ENCODE measurements at places on chromosomes 11 and 22.

DNA sequence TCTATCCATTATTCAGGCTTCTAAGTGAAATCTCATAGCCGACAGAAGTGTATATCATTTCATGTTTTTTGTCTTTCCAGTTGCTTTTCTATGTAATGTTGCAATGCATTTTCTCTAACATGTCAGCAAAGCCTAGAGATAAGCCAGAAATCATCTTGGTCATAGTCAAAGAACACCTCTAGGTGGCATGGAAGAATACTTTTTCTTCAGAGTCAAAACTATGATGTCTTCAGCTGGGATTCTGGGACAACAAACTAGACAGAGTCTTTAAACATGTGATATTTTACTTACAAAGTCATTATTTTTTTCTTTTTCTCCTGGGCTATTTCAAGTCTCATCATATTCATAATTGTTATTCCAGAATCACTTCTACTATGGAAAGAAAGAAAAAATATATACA lies 4.4 kb downstream of the GAS2 start:
- peak; percentile 41 for DNase-seq

GRCh38 chr11:100550912-100551632 lies 136.0 kb upstream of the ARHGAP42 start:
- DNase-seq = no peak

GRCh38 chr11:65505466-65506289 lies 6.8 kb downstream of the MALAT1 start:
- DNase-seq = peak; percentile 52

- no peak for DNase-seq
Observed at GRCh38 chr11:115247361-115247760, 256.9 kb downstream of the CADM1 start.

DNA sequence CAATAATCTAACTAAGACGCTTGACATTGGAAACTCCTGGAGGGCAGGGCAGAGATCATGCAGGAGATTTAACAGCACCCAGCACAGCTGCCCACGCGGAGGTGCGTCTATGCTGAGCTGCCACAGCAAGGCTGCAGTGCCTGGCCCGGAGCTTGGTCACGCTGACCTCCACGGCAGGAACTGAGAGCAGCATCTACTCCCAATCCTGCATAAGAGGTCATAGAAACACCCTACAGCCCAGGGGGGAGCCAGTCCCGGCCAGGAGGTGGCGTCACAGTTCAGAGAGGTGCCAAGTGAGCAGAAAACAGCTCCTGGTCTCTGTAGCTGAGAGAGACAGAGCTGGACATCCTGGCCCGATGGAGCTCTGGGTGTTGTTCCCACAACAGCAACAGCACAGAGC lies 121.1 kb upstream of the TMEM45B start:
- DNase-seq = no peak

DNA sequence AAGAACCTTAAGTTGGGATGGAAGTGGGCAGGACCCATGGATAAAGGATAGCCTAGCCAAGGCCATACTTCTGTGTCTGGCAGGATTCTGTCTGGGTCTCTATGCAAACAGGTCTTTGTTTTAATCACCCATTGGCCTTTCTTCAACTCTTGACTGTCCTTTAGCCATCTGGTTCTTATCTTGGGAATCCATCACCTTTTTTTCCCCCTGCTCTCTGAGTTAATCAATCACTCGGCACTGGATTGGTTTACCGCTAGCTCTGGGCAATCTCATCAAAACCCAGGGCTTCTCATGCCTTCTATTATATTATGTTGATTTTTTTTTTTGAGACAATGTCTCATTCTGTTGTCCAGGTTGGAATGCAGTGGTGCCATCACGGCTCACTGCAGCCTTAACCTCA lies 1.8 kb upstream of the RNF169 start:
- DNase-seq = no peak

Data from NCI-H526 (cell line).